ENCODE measurements at places on chromosomes 12 and 14.

DNA sequence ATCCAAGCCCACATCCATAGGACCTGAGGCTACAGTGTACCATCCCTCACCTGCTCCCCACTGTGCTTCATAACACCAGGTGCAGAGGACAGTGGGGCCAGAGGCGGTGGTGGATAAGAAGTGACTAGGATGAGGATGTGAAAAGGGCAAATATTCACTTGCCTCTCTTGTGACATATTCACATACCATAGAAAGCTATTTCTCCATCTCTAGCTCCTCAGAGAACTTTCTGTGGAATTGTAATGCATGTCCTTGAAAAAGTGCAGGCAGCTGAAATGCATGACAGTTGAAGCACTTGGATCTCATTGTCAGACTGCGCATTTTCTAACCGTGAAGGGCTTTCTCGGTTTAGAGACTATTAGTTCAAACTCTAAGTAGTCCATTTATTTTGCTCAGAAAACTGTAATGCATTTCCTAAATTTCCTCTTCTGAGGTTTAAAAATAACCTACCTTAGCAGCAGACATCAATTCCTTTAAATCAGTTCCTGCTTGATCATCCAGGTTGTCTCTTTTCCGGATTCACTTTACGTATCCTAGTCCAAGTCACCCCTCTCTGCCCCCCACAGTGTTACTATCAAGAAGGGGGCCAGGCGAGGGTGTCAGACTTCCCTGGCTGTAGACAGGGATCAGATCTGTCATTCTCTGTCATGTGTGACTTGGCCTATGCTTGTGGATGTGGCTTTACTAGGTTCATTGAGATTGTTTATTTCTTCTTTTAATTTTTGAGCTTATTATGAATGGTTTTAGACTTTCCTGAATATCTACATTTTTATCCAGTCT, 984.0 kb upstream of the TMEM132C start:
- DNase-seq = no peak

- no peak for DNase-seq
Observed at GRCh38 chr12:129592449-129592848, 311.4 kb downstream of the TMEM132D start.

- DNase-seq = no peak
Observed at GRCh38 chr14:41817626-41818025, 210.9 kb downstream of the LRFN5 start.

DNA sequence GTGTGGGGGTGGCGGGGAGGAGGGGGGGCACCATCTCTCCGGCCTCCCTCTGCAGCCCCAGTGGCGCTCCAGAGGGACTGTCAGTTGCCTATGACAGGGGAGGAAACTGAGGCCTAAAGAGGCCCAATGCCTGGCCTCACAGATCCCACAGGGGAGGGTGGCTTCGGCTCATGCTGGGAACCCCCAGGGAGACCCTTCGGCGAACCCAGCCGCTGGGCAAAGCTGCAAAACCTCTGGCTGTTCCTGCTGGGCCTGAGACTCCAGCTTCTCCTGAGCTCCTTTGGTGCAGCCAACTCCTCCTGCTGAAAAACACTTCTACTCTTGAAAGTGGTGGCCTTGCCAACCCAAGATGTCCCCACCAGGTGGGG, 170.1 kb upstream of the RTL1 start:
- no peak for DNase-seq

DNA sequence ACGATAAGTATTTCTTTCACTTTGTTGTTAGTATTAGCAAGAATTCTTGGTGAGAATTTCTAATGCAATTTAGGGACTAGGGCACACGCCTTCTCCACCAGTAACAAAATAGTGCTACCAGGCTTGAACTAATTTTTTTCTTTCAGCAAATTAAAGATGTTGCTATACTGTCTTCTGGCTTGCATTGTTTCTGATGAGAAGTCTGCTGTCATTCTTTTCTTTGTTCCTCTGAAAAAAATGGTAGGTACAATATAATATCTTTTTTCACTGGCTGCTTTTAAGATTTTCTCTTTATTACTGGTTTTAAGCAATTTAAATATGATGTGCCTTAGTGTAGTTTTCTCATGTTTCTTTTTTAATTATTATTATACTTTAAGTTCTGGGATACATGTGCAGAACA, 171.2 kb downstream of the PCNX1 start:
- no peak for DNase-seq

DNA sequence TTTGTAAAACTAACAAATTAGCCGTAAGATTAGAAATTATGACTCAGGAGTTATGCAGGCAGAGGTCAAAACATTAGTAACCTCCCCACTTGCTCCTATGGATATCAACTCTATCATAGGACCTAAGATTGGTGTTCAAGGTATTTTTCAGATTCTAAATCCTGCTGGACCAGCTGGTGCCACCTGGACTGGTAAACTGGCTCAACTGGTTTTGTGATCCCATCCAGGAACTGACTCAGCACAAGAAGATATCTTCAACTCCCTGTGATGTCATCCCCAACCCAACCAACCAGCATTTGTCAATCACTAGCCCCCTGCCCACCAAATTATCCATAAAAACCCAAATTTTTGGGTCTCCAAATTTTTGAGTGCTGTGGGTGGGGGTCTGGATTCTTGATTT, 98.1 kb upstream of the OR4E1 start:
- no peak for DNase-seq

- DNase-seq = no peak
Observed at GRCh38 chr14:22887990-22888378, 5.0 kb downstream of the REM2 start.

GRCh38 chr12:1638203-1638602, 9.2 kb downstream of the WNT5B start:
- DNase-seq = no peak

GRCh38 chr12:120215357-120215735, 14.4 kb upstream of the RPLP0 start:
- DNase-seq = no peak

DNA sequence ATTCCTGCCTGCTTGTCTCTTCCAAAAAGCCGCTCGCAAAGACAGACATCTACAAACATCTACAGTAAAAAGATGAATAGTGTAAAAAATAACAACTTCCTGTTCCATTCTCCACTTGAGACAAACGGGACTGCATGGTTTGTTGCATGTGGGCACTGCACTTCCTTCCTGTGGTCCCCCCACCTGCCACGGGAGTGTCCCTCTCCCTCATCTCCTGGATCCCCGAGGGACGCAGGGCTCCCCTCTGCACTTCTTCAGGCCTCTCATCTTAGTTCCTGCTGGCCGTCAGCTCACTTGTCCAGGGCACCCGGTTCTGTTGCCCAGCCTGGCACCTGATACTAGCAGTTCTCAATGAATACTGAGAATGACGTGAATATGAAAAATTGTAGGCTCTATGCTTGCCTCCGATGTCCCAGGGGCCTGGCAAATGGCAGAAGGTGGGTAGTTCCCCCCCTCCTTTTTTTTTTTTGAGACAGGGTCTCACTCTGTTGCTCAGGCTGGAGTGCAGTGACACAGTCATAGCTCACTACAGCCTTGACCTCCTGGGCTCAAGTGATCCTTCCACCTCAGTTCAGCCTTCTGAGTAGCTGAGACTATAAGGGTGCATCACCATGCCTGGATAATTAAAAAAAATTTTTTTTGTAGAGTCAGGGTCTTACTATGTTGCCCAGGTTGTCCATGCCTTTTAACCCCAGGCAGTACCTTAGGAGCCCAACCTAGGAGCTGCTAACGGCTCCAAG, 3.5 kb upstream of the KLC1 start:
- DNase-seq = no peak

GRCh38 chr12:68557011-68557730, 53.5 kb upstream of the RAP1B start:
- DNase-seq = peak; percentile 60

DNA sequence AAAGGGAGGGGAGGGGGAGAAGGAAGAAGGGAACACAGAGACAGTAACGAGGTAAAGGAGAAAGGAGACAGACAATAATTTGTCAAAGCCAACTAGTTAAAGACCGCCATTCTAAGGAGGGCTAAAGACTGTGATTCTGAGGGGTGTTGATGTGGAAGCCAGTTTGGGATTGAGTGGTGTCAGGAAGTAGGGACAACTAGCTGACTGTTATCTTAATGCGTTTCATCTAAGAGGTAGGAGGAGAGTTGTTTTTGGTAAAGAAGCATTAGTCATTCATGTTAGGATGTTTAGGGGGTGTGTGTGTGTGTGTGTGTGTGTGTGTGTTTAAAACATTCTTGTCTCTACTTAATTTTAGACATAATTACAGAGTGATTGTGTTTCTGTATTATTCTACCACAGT, 95.0 kb downstream of the INSM2 start:
- no peak for DNase-seq
